ENCODE measurements at places on chromosomes 2 and 18.

GRCh38 chr18:32152705-32153448, 37.0 kb upstream of the MEP1B start:
- no peak for DNase-seq

DNA sequence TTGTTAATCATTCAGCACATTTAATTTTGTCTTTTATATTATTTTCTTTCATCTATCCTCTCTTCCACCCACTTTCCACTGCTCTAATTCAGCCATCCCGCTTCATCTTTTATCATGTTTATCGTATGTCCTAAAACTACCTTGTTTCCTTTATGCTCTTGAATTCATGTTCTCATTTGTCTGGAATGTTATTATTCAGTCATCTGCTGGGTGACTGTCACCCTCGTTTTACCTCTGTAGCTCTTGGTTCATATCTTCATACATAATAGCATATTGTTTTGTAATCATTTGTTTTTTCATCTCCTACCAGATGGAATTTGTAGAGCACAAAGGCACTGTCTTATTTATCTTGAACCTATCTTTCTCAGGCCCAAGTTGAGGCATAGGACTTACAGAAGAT, 37.0 kb downstream of the SMCHD1 start:
- DNase-seq: no peak

- no peak for DNase-seq
Measured at GRCh38 chr2:237202288-237203030, 116.8 kb downstream of the COPS8 start.

DNA sequence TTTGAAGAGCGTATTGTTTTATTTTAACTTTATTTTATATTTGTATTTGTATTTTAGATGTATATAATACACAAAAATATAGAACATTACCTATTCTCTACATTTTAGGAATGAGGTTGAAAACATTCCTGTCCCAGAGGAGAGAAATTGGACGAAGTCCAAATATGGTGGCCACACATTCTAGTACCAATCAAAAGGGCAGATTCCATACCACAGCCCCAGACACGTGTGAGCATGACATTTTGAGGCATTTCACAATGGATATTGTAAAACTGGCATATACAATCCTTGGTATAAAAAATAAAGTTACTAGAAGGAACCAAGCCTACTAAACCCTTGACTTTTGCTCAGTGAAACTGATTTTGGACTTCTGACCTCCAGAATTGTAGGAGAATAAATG, 50.6 kb downstream of the C2orf76 start:
- DNase-seq: no peak

DNA sequence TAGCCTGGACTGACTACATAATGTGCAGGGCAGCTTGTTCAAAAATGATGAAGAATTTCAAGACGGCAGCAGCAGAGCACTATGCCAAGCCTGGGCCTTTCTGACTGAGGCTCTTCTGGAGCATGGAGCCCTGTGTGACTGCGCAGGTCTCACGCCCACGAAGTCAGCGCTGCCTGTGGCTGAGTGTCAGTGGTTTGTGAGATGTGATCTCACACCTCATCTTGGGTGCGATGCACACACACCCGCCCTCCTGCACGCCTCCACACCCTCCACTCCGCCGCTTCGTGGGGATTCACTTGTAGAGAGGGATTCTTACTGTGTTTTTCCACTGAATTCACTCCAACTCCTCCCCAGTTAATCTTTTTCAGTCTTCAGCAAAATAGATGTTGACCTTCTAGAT, 103.9 kb downstream of the VIT start:
- no peak for DNase-seq

DNA sequence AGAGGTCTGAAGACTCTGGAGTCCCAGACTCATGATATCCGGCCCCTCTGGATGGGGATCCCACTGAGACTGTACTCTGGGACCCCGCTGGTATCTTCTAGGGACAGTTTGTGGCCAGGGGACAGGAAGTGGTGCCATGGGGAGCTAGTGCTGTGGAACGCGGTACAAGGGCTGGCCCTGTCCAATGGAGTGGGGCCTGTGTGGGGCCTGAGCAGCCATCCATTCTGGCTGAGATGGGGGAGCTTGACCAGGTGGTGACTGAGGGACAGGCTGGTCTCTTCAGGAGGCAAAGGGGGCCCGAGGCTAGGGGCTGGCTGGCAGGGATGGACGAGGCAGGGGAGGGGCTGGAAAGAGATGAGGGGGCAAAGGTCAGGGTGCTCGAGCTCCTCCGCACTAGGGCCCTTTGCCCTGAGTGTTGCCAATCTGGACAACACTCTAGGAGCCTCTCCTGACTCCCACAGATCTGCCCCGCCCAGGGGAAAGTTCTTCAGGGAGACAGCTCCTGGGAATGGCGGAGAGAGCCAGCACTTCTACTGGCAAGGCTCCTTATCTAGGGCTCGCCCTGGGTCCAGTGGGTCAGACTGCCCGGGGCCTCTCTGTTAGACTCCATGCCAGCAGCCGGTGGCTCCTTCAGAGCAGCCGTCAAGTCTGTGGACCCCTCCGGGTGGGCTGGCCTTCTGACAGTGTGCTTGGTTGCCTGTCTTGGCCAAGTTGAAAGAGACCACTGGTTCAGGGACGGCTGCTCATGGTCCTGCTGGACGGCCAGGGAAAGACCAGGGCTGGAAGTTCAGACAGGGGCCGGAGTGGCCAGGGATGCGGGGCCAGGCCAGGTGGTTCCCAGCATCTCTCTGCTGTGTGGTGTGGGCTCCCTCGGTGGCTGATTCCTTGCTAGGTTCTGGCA, 12.3 kb downstream of the MALL start:
- no peak for DNase-seq

- no peak for DNase-seq
Measured at GRCh38 chr2:72623481-72623880, 202.4 kb downstream of the EXOC6B start.

- DNase-seq: no peak
Measured at GRCh38 chr2:175624211-175624761, 377.8 kb downstream of the LNPK start.
